ENCODE measurements at places on chromosomes 2 and 18. TPM values are rescaled to one million over a fixed set of nuclear protein-coding genes. Genes with fewer than 3 reads are reported as not detected.

Gene NEURL3
- total RNA-seq = not detected

Gene ING5
- total RNA-seq = 27.6 TPM

Gene TUBA4B
- total RNA-seq = not detected

Gene PRSS56
- total RNA-seq = not detected

Gene ACP1
- total RNA-seq = 82.5 TPM

Gene MYO7B
- not detected for total RNA-seq

Gene C2orf80
- not detected for total RNA-seq

Gene LRATD1
- not detected for total RNA-seq

Gene ATP6V1C2
- 0.23 TPM for total RNA-seq

Gene GKN1
- not detected for total RNA-seq

Gene DNAJB2
- 35.7 TPM for total RNA-seq

Gene LRRC30
- total RNA-seq = not detected

Gene SMPD4
- 29.9 TPM for total RNA-seq

Gene PMAIP1
- total RNA-seq = 14.4 TPM

Gene TMBIM1
- total RNA-seq = 180 TPM

Gene SLC40A1
- total RNA-seq = 14.1 TPM

Gene TMEM214
- 36.8 TPM for total RNA-seq

All from pericardium fibroblast (primary cell).